Stimulated activated CD4-positive, alpha-beta T cell treated with anti-CD3 and anti-CD28 coated beads, TNF-alpha, amount 100 ng/mL, for 4 hours (primary cell): ENCODE measurements at places on chromosomes 3 and 15.

DNA sequence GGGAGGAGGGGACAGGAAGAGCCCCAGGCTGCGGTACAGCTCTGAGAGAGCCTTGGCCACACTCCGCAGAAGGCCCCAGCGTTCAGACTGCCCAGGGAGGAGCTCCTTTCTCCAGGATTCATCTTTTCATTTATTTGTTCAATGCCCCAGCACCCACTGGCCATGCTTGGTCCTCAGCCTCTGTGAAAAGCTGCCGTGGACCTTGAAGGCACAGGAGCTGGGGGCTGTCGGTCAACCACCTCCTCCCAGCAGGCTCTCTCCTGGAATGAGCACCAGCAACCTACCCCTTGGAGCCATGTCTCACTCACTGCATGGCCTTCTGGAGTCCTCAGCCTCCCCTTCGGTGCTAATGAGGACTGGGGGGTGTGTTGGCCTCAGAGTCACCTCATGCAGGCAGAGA lies 21.6 kb upstream of the PRR23E start:
- no peak for DNase-seq

DNA sequence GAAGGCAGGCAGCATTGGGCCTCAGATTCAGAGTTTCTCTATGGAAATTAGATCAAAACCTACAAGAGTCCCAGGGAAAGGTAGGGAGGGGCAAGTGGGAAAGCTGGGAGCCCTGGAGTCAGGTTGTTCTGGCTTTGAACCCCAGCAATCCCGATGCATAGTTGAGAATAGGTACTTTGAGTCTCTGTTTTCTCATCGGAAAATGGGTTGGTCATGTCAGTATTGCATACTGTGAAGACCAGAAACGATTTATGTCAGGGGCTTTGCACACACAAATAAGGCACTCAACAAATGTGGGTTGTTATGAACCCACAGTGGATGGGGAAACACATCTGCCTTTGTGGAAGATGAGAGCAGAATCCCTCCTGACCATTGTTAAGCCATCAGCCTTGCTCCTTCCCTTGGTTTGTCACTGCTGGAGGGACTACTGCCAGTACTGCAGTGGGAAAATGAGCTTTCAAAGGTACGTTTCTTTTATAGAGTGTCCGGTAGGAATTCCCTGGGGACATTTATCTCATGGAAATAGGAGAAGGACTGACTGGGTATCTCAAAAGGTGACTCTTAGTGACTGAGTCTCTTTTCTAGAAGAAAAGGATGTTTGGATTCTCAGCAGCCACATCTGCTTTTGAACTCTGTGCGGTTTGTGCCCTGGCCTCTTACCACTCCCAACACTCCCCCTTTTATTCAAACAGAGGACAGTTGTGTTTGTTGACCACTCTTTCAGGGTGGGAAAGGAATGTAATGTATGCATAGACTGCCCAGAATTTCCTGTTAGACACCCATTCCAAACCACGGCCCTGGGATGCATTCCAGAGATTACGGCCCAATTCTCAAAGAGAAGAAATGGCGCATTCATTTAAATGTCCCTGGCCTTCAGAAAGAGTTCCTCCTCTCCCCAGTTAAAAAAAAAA lies 54.6 kb upstream of the VILL start:
- no peak for DNase-seq

GRCh38 chr3:163071713-163072112 lies 1575.1 kb downstream of the OTOL1 start:
- DNase-seq: no peak

DNA sequence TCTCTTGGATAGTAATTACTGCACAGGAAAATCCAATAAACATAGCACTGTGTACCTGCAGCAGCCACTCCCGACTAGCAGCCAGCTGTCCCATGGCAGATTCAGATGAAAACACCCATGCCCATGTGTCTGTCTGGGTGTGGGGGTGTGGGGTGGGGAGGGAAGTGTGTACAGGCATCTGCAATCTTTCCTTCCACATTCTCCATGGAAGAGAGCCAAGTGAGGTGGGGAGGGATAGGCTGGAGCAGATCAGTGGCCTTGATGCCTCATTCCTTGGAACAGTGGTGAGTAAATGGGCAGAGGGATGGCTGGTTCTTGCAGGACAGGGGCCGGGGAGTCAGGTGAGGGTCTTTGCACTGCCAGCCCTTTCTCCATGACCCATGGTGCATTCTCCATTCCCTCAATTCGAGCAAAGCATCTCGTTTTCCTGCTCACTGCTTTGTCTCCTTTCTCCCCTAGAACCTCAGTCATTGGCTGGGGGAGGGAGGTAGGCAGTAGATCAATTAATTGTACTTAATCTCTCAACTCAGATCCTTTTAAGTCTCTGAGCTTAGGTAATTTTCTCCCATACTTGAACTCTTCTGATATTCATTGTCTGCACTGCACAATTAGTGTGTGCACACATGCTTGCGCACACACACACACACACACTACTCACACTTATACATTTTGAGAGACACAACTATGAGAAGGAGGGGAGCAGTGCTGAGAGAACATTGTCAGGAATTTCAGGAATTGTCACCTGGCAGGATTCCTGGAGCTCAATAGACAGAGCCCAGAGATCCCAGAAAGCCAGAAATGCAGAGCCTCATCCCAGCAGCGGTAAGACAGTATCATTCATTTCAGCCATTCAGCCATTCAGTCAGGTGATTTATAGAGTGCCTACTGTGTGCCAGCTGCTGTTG lies 31.9 kb downstream of the PDIA5 start:
- DNase-seq: no peak

GRCh38 chr15:85412066-85412465 lies 31.7 kb downstream of the AKAP13 start:
- no peak for DNase-seq

DNA sequence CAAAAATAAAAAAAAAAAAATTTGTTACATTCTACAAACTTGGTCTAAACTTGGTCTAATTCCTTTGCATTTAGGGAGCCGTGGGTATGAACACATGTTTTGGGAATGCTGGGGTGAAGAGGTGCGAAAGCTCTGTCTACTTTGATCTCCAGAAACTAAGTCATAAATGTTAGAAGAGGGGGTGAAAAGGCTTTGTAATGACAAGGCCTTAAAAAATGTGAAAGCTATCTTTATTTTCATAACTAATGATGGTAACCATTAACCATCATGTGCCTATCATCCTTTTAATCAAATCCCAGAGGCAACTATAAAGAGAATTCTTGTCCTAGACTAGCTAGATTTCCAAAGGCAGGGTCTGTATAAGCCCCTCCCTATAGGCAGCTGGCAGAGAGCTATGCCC lies 60.9 kb downstream of the PRICKLE2 start:
- no peak for DNase-seq

- DNase-seq: no peak
These were observed 106.2 kb downstream of the DGKG start for GRCh38 chr3:186255703-186256331.

- DNase-seq: no peak
These were observed 16.6 kb downstream of the NFKBIZ start for GRCh38 chr3:101865751-101866509.

GRCh38 chr15:98609144-98609852 lies 39.0 kb upstream of the IGF1R start:
- DNase-seq: no peak

GRCh38 chr15:26890988-26891387 lies 24.1 kb downstream of the GABRA5 start:
- DNase-seq: no peak

- DNase-seq: no peak
These were observed 50.8 kb downstream of the CRYBG3 start for GRCh38 chr3:97872525-97873042.
